NCI-H2171 (cell line): ENCODE measurements at places on chromosomes 4 and X.

DNA sequence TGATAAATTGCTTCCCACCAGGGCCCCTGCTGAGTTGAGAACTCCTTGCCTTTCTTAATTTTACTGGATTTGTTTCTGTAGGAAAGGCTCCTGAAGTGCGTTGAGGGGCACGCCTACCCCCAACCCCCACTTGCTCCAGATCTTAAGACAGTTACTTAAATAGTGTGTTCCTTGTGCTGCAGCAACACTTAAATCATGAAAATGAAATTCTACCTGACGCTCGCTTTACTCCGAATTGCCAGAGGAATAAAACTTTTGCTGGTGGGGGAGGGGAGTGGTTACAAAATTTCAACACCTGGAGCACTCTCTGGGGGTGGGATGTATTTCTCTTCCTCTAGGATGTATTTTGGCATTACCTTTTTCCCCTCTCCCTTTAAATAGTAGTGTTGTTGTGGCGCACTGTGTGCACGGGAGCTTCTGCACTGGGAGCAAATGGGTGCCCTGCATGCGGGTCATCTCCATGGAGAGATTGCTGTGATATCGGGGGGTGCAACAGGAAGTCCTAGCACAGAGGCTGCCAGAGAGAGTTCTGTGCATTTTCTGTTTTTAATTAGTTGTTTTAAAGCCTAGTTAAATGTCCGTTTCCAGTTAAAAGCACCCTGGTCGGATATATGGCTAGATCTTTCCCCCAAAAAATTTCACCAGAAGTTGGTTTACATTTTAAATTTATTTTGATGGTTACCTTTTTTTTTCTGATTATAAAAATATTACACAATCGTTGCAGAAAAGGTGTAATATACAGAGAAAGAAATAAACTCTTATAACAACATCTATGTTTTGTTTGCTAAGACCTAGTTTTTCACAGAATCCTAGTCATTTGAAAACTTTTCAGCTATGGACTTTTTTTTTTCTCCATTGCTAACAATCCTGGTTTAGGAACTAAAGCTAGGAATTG lies 207.7 kb downstream of the SOWAHB start:
- DNase-seq = no peak

- DNase-seq = no peak
Observed at GRCh38 chrX:66020631-66021334, 19.1 kb downstream of the VSIG4 start.

DNA sequence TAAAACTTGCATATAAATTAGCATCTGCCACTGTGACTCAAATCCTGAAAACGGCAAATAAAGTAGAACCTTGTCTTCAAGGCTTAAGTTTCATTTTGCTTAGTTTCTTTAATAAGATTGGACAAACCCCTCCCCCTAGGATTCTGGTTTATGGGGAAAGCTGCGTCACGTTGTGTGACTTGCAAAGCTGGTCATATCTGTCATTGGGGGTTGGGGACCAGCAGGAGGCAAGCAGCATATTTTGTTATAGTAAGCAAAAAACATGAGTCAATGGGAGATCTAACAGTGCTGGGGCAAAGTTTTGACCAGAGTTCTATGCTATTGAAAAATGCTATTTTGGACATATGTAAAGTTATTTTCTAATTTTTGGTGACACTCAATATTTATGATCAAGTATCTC lies 407.3 kb downstream of the PCDH18 start:
- no peak for DNase-seq

DNA sequence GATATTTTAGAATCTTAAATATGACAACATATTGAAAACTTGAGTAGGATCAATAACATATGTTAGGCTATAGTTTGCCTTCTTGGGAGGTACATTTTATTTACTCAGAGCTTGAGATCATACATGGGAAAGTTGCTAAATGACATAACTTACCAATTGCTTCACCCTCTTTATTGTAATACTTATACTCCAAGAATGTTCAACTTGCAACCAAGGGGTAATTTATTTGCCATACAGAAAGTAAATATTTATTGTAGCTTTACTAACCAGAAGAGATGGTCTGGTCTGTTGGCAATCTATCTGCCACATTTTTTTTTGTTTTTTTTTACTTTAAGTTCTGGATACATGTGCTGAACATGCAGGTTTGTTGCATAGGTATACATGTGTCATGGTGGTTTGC lies 426.6 kb downstream of the ARHGAP24 start:
- DNase-seq = no peak

- DNase-seq = peak; percentile 48
Observed at GRCh38 chr4:24477919-24478318, 106.4 kb downstream of the DHX15 start.

DNA sequence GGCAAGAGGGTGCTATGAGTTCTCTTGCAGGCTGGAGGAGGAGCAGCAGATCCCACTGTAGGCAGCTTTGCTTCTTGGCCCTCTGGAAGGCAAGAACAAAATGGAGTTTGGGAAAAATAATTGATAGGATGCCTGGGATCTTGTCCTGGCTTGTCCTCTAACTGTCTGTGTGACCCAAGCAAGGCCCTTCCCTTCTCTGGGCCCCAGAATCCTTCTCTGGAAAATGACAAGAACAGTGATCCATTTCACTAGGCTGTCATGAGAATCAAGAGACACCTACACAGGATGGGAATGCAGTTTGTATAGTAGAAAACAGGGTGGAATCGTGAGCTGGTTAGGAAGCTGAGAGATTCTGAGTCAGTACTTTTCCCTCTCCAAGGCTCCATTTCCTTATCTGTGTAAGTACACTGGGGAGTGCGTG lies 133.3 kb downstream of the PJA1 start:
- no peak for DNase-seq

DNA sequence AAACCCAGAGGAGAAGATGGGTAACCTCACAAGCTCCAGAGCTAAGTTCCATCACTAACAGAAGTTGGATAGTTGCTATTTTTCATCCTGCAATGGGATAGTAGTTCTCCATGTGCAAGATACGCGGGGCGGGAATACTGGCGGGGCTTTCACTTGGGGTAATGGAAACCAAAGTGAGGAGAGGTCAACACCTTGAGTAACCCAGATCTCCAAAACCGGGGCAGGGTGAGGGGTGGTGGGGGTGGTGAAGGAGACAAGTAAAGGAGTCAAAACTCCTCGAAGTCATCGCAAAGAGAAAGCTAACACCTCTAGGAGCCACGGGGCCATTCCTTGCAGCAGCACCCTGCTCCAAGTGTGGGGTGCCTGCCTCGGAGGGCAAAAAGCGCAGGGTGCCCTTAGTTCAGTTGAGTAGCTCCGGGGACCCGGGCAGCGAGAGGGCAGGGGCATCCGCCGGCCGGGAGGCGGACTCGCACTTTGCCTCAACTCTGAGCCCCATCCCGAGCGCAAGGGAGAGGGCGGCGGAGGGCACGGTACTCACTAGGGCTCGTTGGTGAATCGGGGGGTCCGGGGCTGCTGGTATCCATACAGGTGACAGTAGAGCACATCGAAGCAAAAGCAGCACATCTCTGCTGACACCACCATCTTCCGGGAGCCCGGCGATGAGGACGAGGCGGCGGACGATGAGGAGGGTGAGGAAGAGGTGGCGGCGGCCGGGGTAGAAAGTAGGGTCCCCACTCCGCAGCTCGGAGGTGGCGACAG lies 645 bp downstream of the AMMECR1 start:
- DNase-seq = no peak

- DNase-seq = no peak
Observed at GRCh38 chr4:52825460-52826090, 36.5 kb upstream of the RASL11B start.

DNA sequence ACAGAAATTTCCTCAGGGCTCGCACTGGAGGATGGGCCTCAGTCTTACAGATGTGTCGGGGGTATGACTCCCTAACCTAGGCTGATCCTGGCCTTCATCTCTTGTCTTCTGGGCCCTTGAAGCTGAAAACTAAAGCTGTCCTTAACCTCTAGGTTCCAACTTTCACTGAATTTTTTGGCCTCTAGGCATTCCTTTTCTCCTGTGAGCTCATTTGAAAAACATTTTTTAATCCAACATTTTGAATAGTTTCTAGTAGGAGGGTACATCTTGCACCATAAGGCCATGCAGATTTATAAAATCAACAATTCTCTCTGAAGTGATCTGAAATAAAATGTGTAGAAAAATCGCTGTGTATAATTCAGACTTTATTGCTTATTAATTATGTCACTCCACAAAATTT lies 19.7 kb downstream of the RWDD4 start:
- DNase-seq = no peak

DNA sequence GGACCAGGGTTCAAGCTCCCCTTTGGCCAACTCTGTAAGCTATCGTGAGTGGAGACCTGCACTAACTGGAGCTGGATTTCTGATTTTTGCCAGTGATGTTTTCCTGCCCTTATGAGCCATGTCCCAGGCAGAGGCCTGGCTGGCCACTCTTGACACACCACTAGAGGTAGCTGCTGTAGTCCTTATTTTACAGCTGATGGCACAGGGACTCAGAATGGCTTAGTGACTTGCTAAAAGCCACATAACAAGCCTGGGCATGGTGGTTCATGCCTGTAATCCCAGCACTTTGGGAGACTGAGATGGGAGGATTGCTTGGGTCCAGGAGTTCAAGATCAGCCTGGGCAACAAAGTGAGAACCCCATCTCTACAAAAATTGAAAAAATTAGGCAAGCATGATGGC lies 33.4 kb downstream of the CYTL1 start:
- no peak for DNase-seq

GRCh38 chrX:46757593-46757992 lies 1.3 kb downstream of the SLC9A7 start:
- no peak for DNase-seq

GRCh38 chrX:71525316-71525715 lies 7.6 kb upstream of the OGT start:
- no peak for DNase-seq

DNA sequence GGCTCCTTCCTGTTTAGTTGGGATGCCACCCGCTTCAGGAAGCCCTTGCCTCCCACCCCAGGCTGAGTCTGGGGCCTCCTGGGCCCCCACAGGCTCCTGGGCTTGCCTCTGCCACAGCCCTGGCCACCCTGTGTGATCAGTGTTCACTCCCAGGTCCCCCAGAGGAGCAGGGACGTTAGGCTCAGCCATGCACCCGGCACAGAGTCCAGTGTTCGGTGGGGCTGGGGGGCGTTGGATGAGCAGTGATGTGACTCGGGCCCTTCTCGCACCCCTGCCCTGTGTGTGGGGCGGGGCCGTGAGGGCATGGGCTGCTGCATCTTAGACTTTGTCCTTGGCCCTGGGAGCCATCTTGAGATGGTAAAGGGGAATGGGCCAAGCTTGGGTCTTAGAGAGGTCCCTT lies 29.9 kb upstream of the HTRA3 start:
- DNase-seq = no peak

GRCh38 chr4:14744346-14744745 lies 257.9 kb upstream of the CPEB2 start:
- no peak for DNase-seq
